ENCODE measurements at places on chromosomes 4 and X.
A peak's percentile ranks its signal among the peaks of the same experiment; 100 is the strongest.

GRCh38 chr4:8870647-8871416 lies 807 bp downstream of the HMX1 start:
- DNase-seq, result no peak

GRCh38 chr4:188078116-188078515 lies 31.3 kb downstream of the TRIML2 start:
- no peak for DNase-seq

DNA sequence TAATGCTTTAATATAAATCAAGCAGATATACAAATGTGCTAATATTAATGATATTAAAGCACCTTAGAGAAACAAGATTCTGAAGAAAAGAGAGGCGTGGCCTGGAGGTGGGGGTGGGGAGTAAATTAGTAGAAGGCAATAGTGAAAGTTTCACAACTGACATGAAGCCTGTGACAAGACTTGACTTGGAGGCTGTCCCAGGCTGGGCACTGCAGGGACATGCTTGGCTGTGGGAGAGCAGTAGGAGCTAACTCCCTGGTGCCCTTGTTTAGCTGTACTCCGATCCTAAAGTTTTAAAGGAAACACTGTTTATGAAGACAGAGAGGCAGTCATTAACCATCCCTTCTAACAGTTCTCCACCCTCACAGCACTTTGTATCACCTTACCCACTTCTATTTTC lies 239.0 kb upstream of the MAB21L2 start:
- DNase-seq, result no peak

- DNase-seq, result no peak
Observed at GRCh38 chr4:73343432-73343831, 60.7 kb upstream of the ALB start.

DNA sequence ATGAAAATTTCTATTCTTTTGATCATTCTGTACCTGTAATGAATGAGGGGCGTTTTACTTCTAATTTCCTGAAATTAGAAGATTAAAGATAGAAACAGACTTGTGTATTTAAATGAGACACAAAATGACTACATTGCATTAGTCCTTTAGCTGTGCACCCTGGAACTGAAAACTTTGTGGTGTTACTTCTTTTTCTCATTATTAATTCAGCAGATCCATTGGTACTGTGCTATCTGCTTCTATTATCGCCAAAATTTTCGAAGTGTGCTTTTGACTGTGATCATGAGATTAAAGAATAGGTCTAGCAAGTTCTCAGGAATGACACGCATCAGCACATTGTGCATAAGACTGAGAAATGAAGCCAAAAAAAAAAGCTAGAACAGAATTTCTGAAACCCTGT lies 1938.9 kb upstream of the TENM3 start:
- peak; percentile 27 for DNase-seq

DNA sequence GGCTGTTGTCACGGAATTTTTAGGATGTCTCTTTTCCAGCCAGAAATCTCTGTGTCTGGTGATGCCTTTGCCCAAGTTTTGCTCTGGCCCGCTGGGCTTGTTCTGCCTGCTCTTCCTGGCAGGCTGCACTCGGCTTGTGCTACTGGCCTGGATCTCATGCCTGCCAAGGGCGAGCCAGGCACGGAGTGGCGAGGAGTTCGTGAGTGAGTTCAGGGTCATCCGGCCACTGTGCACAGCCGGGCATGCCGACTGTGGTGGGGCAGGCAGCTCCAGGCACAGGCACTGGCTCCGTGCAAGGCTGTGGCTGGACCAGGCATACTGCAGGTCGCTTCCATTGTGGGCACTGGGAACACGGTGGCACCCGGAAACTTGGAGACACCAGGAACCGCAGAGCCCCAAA lies 129.1 kb downstream of the ARHGAP10 start:
- no peak for DNase-seq

DNA sequence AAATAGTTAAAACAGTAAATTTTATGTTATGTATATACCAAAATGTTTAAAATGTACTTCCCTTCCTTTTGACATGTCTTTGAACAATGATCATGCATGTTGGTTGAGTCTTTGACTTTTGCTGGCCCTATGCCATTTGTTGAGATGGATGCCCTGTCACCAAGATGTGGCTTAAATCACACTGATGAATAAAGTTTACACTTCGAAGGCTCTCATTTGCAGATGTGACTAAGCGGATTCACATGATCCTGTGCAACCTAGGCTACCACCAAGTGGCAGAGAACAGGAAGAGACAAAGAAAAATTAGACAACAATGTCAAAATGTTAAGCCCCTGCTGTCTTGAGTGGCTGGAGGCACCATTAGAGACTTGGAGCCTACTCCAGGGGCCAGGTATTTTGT lies 139.9 kb downstream of the RAB28 start:
- no peak for DNase-seq

GRCh38 chr4:149500806-149501205 lies 314.8 kb downstream of the IQCM start:
- no peak for DNase-seq
